Spinal cord (tissue), 10 donors: ENCODE measurements at places on chromosomes 3 and 15. TPM values are rescaled to one million over a fixed set of nuclear protein-coding genes. Genes with fewer than 3 reads are reported as not detected.
A peak's percentile ranks its signal among the peaks of the same experiment; 100 is the strongest.

The PRSS50 gene
- polyA plus RNA-seq, result 0.33 TPM

The CLDN18 gene
- polyA plus RNA-seq, result 1.3 TPM

The HYKK gene
- polyA plus RNA-seq, result 2.5 TPM

The NISCH gene
- 133 TPM for polyA plus RNA-seq

The CHRM5 gene
- 1.2 TPM for polyA plus RNA-seq

The ASB14 gene
- 1.4 TPM for polyA plus RNA-seq

The GPR176 gene
- 28.1 TPM for polyA plus RNA-seq

The IMPG2 gene
- 0.65 TPM for polyA plus RNA-seq

DNA sequence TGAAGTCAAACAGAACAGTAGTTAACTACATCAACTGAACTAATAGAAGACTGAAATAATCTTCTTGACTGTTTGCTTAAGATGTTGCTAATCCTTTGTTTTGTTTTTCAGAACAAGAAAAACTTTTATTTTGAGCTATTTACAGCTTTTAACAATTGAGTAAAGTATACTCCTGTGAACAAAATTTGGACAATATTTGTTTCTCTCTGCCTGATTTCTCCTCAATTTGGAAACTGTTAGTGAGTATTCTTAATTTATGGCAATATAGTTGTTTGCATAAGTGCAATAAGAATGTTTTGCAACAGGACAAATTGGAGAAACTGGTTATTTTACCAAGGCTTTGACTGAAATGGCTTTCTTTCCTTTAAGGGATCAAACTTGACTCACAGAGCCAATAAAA, 36.5 kb upstream of the ENTPD3 start:
- no peak for DNase-seq

DNA sequence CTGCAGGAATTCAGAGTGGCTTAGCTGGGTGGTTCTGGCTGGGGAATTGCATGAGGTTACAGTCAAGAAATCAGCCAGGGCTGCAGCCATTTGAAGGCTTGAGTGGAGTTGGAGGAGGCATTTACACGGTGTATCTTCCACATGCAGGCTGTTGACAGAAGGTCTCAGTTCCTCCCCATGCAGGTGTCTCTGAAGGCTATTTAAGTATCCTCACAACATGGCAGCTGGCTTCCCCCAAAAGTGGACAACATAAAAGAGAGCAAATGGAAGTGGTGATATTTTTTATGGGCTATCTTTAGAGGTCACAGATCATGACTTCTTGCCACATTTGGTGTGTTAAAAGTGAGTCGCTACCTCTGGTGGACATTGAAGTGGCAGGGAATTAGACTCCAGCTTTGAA, 60.1 kb upstream of the SPRED1 start:
- DNase-seq, result no peak

- DNase-seq, result no peak
Measured at GRCh38 chr3:112132975-112133448, at the start of gene GCSAM. TSS of gene GCSAM (minus strand) at chr3:112133248. CDS start at chr3:112133120, 128 bp downstream.

GRCh38 chr15:99755692-99756409, 22.6 kb upstream of the LYSMD4 start:
- DNase-seq, result peak; percentile 84

DNA sequence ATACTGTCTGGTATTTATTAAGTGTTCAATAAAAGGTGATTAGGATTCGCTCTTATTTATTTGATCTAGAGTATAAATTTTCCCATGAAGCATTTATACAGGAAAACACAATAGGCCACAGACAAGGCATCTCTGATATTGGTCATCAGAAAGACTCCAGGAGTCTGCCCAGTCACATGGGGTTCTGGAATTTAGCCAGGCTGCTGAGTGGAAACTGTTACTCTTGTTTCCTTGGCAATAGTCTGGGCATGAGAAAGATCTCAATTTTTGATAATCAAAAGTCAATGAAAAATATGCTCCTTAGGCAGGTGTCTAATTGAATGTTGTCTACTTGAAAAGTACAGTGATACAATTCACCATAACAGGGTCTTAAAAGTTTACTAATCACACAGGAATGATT, 161.2 kb downstream of the FRMD5 start:
- no peak for DNase-seq

- no peak for DNase-seq
Measured at GRCh38 chr3:187522293-187522692, 147.9 kb downstream of the SST start.

GRCh38 chr15:89078851-89079810, 9.1 kb upstream of the ABHD2 start:
- DNase-seq, result no peak

DNA sequence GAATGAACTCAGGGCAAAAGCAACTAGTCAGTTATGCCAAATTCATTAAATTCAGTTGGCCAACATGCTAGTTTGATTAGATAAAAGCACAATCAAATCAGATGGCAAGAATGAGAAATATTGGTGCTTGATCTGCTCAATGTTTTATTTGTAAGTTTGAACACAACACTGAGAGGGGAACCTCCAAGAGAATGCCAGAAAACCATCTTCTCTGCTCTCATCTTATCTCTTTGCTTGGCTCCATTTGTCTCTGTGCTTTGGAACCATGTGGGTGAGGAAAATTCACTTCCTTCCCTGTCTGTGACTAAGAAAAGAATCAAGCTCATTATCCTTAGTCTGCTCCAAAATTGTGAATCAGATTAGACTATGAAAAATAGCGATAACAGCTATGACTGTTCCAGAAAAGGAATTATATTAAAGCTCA, 43.6 kb upstream of the DCBLD2 start:
- DNase-seq, result no peak

DNA sequence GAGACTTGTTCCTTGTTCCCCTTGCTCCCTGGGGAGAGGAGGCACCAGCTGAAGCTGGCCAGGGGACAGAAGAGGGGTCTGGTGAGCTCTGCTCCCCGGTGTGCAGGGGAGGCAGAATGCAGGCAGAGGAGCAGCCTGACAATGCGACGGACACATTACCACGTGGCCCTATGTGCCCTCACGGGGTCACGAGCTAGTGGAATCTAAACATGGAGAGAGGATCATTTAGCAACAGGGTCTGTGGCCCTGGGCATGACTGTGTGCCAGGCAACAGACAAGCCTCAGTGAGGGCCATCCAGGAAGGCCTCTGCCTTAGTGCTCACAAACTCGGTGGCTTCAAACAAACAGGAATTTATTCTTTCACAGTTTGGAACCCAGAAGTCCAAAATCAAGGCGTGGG, 8.5 kb upstream of the MUC4 start:
- DNase-seq, result no peak

GRCh38 chr3:100082714-100083113, 31.6 kb downstream of the FILIP1L start:
- DNase-seq, result no peak
